ENCODE measurements at places on chromosomes 12 and 14.

GRCh38 chr14:56268039-56268438 is 149.8 kb downstream of the PELI2 start:
- no peak for DNase-seq

DNA sequence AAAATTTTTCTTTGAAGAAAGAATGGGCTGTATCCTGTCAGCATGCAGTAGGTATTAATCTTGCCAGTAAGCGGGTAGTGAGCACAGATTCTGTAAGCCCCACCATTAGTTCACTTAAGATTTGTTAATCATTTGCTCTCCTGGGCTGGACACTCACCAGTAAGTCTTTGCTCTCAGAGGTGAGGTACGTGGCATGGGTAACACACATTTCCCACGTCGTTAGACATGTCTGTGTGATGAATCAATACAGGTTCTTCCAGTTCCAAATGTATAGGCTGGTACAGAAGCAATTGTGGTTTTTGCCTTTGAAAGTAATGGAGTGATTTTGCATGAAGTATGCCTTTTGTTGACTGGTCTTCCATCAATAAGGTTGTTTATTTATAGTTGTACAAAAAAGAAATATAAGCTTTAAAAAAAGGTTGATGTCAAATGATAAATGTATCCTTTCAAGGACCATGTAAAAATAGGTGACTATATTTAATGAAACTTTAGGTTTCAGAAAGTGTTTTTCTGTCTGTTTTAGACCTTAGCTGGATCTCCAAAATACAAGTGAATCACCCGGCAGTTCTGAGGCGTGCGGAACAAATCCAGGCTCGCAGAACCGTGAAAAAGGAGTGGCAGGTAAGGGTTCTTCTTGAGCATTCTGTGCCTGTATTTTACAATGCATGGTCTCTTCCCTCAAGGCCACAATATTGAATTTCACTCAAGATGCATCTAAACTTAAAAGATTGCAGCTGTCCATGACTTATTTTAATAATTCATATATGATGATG is 45.5 kb downstream of the DERA start:
- no peak for DNase-seq

DNA sequence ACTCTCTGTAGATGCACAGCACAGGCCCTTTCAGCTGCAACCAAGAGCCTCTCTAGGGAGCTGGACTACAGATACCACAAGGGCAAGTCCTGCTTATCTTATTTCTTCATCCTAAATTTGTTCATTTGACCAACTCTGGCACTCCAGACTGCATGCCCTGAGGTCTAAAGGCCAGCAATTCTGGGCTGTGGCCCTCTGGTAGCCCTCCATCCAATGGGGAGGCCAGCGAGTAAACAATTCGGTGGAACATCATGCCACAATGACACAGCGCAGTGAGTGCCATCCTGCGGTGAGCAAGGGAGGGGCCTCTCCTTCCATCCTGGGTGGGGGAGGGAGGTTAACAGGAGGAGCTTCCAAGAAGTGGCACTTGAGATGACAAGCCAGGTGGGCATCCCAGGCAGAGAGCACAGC is 652 bp upstream of the SELPLG start:
- peak; percentile 74 for DNase-seq

- DNase-seq, result no peak
These were observed 91.8 kb upstream of the RIN3 start for GRCh38 chr14:92421751-92422150.

- no peak for DNase-seq
These were observed 12.0 kb downstream of the OSBPL8 start for GRCh38 chr12:76547526-76547925.

DNA sequence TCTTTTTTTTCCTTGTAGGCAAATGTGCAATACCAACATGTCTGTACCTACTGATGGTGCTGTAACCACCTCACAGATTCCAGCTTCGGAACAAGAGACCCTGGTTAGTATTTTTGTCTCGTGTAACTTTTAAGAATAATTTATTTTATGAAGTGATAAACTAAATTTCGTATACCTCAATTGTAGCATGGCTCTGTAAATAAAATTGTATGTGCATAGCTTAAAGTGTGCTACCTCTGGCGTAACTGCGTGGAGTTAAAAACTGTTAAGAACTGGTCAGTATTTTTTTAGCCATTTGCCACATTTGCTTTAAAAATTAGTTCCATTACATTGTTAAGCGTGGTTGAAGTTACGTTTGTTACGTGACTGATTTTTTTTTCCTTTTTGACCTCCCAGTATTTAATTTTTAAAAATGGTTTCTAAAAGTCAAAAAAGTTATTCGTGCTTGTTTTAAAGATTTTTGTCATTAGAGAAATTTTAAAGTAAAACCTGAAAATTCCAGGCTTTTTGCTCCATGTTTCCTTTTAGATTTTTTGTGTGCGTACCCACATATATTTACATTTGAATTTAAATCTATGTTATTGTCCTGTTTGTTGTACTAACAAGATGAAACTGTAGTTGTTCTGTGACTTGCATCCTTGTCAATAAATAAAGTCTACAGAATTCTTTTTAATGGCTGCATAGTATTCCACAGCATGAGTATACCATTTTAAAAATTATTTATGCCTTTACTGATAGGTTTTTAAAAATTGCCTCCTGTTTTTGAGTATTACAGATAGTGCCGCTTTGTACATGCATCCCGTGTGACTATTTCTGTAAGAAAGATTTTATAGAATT is 1.4 kb downstream of the MDM2 start:
- no peak for DNase-seq

DNA sequence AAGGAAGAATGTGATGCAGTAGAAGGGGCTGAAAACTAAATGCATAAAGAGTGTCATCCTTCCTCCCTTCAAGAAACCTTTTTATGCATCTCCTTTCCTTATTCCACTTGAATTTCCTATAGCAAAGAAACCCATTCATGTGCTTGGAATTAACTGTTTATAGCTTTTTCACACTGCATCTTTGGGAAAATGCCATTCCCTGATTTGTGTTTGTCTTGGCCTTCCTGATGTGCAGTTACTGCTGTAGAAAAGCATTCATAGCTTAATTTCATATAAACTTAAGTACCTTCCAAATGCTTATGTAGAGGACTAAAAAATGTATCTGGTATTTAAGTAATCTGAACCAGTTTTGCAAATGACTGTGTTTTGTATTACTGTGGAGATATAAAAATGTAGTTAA is 61.8 kb downstream of the SDR9C7 start:
- no peak for DNase-seq

DNA sequence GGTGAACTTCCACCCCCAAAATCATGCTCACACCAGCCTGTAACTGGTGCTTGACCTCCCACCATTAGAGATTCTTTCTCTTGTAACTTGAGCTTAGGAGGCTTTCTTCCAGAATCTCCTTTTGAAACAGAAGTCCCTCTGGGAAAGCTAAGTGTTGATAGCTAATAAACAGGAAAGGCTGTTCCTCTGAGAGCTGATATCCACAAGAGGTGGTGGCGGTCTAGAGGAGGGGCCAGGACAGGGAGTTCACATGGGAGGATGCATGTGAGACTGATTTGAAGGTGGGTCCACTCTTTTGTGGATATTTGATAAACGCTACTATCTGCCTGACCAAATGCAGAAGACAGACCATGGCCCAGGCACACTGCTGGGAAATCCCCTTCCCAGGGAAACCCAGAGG is 10.2 kb upstream of the PRMT8 start:
- DNase-seq, result no peak

DNA sequence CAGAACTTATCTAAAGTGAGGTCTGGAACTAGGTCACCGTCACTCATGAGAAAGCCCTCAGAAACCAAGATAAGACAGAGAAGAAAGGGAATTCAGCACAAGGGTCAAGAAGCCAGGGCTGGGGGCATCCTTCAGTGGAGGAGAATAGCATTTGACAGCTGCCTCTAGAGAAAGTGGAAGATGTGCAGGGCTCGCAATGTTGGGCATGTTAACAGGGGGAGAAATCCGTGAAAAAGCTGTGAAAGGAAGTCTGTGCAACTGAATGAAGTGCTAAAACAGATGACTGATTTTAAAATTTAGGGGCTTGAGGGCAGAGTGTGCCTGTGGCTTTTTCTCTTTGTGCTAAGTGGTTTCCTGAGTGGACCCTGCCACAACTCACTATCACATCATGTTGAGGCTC is 97.7 kb upstream of the IFNG-AS1 start:
- no peak for DNase-seq

DNA sequence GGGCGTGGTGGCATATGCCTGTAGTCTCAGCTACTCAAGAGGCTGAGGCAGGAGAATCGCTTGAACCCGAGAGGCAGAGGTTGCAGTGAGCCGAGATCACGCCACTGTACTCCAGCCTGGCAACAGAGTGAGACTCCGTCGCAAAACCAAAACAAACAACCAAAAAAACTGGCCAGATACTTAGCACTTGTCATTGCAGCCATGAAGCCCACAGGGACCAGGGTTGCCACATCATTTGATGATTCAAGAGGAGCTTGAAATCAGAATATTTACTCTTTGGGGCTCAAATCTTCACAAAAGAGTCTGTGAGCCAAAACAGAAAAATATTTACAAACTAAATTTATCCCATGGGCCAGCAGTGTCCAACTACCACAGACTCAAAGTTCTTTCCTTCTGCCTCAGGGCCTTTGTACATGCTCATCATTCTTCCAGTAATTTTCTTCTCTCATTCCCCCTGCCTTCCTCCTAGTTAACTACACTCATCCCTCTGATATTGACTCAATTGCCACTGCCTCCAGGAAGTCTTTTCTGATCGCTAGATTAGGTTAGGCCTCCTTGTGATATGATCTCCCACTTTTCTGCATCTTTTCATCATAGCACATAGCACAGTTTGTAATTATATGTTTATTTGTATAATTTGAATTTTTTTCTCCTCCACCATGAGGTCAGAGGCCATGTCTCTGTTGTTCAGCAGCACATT is 130.8 kb upstream of the PLEKHG7 start:
- no peak for DNase-seq

DNA sequence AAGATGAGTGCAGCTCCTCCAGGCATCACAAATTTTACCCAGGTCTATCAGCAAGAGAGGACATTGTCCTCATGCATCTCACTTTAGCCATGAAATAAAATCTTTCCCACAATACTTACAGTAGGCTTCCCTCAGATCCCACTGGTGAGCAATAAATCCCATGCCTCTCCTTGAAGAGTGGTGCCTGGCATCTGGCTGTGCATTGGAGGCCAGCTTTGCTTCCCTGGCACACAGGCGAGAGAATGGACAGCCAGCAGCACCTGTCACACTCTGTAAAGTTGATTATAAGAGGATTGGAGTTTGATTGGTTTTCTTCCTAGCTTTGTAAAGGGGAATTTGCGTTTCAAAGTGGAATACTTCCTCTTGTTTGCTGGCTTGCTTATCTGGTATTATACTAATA is 1153.9 kb downstream of the AACS start:
- no peak for DNase-seq

- DNase-seq, result no peak
These were observed 61.7 kb upstream of the DLK1 start for GRCh38 chr14:100664841-100665510.

DNA sequence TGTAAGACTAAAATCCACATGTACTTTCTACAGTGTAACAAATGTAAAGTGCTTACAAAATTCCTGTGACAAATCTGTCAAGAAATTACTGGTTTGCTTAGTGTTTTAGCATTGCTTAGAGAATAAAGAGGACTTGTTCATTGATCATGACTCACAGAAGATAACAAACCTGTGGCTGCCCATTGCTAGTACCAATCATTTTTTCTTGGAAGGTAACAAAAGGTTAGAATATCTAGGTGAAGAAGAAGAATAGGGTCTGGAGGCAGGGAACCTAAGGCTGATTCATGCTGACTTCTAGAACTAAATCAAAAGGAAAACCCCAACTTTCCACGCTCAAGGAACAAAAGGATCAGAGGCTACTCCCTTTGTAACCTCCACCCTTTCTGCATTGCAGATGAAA is 232.7 kb upstream of the ABCD2 start:
- DNase-seq, result no peak

DNA sequence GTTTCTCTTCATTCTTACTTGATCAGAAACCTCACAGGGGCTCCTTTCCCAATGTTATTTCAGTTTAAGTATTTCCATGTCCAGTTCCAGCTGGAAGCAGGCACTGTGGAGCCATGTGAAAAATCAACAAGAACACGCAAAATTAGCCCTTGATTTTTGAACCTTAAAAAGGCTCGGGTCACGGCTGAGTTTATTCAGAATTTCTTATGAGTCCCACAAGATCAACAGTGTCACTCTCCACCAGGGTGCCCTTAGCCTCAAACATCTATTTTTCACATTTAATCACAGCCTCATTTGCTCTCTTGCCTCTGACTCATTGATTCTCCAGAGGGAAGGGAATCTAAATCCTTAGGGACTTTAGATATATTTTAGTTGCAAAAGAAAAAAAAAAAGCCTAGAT is 157.7 kb upstream of the AVPR1A start:
- no peak for DNase-seq

- no peak for DNase-seq
These were observed 118.7 kb downstream of the BRMS1L start for GRCh38 chr14:35944847-35945246.

Measured in CD4-positive, alpha-beta T cell treated with Interleukin-6 for 4 hours (primary cell).